NCI-H345 (cell line): ENCODE measurements at places on chromosomes 2 and 18.

DNA sequence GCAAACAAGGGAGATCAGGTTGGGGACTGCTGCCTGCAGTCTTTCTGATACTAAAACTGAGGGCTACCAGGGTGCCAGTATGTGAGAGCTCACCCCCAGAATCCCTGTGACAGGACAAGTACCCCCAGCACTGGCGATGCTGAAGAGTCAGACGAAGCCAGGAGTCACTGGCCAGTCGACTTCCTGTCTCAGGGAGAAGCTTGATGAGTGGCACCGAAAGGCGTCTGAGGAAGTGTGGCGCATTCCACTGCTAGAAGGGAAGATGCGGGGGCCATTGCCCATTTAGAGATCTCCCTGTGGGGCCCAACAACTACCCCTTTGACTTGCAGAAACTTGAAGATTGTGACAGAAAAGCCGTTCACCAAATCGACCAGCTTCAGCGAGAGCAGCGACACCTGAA lies 22.0 kb downstream of the MXD1 start:
- no peak for DNase-seq

- DNase-seq: no peak
These were observed 25.1 kb upstream of the GPR75 start for GRCh38 chr2:53884883-53885282.

DNA sequence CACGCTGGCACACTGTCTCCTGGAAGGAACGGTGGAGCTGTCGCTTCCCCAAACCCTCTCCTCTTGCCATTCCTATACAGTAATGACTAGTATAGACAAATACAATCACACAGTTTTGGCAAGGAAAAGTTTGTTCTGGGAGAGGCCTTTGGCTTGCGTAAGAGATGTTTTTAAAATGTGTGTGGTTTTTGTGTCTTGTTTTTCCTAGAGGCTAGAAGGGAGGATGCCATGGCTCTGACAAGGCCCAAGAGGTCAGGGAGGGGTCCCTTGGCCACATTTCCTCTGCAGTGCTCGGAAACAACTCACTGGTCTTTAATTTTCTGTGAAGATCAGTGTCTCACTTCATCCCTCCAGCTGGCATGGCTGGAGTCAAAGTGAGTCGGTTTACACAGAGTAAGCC lies 195.9 kb downstream of the SH3RF3 start:
- DNase-seq: no peak

DNA sequence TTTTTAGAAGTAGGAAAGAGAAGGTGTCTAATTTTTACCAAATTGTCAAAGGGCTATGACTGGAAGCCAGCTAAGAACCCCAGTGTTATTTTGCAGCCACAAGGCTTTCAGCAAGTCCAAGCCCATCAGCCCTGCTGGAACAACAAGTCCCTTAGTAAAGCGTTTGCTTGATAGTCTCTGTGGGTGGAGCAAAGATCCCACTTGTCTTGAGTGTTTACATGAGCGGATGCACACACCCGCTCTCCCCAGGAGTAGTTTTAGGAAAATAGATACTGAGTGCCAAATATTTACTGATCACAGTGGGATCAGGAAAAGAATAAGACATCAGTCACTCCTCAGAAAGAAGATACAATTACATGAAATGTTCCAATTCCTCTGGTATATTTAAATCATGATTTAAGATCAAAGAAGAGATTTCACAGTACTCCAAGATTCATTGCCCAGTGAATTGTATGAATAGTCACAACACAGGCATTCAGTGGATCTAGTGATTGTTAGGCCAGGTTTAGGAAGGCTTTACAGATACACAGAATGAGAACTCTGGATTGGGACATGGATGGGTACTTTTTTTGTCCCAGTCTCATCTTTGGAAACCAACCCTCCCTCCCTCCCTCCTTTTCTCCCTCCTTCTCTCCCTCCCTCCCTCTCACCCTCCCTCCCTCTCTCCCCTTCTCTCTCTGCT lies 514.9 kb downstream of the PTPRM start:
- DNase-seq: peak; percentile 91

- no peak for DNase-seq
These were observed 44.6 kb downstream of the BAZ2B start for GRCh38 chr2:159571540-159572260.
